ENCODE measurements at places on chromosomes 4 and X.

DNA sequence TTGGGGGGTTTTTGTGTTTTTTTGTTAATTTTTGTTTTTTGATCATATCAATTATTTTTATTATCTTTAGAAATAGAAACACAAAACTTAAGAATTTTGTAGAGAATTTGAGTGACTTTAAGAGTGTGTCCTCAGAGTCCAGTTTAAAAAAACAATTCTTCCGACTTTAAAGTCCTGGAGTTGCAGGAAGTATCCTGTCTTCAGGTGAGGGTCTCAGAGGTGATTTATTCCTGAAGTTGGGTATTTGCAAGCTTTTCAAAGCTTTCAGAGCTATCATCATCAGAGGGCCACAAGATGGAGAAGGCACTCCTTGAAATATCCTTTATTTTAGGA, 23.0 kb downstream of the TLR10 start:
- DNase-seq, result no peak

GRCh38 chr4:36385951-36386571, 104.6 kb downstream of the DTHD1 start:
- no peak for DNase-seq

DNA sequence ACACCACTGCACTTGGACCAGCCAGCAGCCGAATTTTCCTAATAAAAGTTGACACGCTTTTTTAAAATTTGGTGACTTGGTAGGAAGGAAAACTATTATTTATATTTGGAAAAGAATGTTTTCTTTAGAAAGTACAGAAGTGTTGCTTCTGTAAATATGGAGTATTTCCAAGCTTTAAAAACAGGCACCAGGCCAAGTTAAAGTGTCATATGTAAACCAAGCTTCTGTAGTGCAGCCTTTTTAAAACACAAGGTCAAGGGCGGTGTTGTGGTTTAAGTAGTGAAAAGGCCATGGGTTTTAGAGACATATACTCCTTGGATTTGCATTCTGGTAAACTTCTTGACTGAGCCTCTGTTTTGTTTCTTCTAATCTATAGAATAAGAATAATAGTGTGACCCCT, 62.7 kb downstream of the TRIM2 start:
- DNase-seq, result peak; percentile 19

- DNase-seq, result no peak
Measured at GRCh38 chrX:154121961-154122360, 22.1 kb upstream of the OPN1LW start.

- DNase-seq, result no peak
Measured at GRCh38 chr4:2036866-2037265, 22.3 kb upstream of the NAT8L start.

- no peak for DNase-seq
Measured at GRCh38 chr4:83731609-83732008, 195.7 kb downstream of the GPAT3 start.

DNA sequence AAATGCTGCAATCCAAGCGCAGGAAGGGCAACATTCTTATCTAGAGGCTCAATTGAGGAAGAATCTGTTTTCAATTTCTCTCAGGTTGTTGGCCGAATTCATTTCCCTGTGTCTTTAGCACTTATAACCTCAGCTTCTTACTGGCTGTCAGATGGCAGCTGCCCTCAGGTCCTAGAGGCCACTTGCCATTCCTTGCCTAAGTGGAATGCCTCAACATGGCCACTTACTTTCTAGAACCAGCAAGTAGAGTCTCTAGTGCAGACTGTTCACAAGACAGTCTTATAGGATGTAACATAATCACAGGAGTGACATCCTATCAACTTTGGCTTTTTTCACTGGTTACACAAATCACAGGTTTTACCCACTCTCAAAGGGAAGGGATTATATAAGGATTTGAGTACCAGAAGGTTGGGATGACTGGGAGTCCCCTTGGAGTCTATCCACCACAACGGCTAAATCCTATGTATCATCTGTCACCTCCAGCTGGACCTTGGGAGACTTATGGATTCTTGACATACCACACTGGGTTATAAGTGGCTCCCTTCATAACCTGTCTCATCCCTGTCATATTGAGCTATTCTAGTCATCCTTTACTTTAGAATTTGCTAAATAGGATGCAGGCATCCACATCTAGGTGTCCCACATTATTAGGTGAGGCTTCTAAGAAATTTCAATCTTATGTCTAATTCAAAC, 297.9 kb upstream of the CTSO start:
- DNase-seq, result no peak

DNA sequence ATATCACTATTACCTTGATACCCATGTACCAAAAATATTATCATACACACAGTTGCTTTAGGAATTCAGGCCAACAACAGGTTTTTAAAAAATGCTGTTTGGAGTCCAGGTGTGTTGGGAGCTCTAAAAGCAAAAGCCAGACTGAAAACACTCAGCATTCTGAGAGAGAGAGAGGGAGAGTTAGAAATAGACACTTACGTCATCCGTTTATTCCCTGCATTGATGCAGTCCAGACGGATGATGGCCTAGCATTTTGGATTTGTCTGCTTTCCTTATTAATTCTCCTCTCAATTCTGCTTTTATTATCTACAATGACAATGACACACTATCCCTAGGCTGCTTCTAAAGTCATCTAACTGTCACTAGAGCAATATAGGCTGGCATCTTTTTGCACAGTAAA, 358.3 kb upstream of the BOD1L1 start:
- DNase-seq, result peak; percentile 22

DNA sequence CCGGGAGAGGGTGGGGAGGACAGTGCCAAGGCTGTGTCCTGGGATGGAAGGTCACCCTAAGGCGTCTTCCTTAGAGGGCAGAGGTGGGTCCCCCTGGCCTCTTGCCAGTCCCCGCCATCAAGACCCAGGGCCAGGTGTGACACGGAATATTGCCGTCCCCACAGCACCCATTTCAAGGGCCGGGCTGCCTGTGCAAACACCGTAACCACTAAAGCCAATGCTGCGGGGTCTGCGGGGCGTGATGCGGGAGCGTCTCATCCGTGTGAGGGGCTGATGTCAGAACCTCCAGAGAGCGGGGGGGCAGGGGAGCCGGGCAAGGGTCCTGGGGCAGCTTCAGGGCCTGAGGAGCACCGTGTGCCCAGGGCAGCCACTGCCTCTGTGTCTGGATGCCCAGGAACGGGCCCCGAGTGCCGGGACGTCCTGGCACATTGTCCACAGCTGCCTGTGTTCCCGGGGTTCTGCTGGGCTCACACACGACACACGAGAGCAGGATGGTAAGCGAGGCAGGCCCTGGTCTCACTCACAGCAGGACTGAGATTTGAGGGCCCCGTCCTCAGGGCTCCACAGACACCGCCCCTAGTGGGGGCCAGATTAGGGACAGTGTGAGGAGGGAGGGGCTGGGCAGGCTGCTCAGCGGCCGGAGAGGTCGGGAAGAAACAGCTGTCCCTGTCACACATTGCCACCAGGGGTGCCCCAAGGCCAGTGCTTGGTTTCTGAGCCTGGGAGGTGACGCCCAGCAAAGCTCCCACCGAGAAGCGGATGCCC, 29.2 kb downstream of the NKX1-1 start:
- no peak for DNase-seq

GRCh38 chr4:31365006-31365690, 645.0 kb downstream of the PCDH7 start:
- peak; percentile 45 for DNase-seq

GRCh38 chrX:85836868-85837267, 210.5 kb downstream of the CHM start:
- no peak for DNase-seq

- DNase-seq, result no peak
Measured at GRCh38 chr4:147916351-147916750, 184.5 kb downstream of the ARHGAP10 start.

GRCh38 chrX:42242004-42242403, 318.6 kb upstream of the CASK start:
- DNase-seq, result no peak
